ENCODE measurements at places on chromosomes 1 and 21.

- no peak for DNase-seq
Observed at GRCh38 chr1:224548676-224549075, 67.4 kb upstream of the CNIH3 start.

GRCh38 chr1:49104575-49104974 lies 327.9 kb upstream of the BEND5 start:
- DNase-seq = no peak

- DNase-seq = no peak
Observed at GRCh38 chr1:10736634-10737586, 59.5 kb downstream of the CASZ1 start.

GRCh38 chr1:205570173-205570501 lies 61.7 kb downstream of the ELK4 start:
- no peak for DNase-seq

GRCh38 chr1:241817331-241817792 lies 30.6 kb upstream of the EXO1 start:
- DNase-seq = peak; percentile 94

Measured in IMR-90 (cell line).